ENCODE measurements at places on chromosomes 11 and 22. TPM values are rescaled to one million over a fixed set of nuclear protein-coding genes. Genes with fewer than 3 reads are reported as not detected.

Gene ZNRD2
- polyA plus RNA-seq: 2.3 TPM

Gene ASCL2
- polyA plus RNA-seq: 0.12 TPM

DNA sequence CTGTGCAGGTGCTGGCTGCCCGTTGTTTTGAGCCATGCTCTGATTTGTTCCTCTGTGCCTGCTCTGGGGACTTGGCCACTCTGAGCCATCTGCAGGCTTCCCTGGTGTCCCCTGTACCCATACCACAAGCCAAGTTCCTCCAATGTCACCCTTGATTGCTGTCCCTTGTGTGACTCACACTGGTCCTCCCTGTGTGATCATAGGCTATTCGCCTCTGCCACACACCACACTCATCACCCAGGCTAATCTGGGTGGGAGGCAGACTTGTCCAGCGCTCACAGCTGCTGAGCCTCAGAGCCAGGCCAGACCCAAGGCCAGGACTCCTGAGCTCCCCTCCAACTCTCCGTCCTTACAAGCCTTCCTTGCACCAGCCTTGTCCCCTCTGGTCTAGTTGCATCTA, 31.7 kb downstream of the IGF2 start:
- DNase-seq: no peak

DNA sequence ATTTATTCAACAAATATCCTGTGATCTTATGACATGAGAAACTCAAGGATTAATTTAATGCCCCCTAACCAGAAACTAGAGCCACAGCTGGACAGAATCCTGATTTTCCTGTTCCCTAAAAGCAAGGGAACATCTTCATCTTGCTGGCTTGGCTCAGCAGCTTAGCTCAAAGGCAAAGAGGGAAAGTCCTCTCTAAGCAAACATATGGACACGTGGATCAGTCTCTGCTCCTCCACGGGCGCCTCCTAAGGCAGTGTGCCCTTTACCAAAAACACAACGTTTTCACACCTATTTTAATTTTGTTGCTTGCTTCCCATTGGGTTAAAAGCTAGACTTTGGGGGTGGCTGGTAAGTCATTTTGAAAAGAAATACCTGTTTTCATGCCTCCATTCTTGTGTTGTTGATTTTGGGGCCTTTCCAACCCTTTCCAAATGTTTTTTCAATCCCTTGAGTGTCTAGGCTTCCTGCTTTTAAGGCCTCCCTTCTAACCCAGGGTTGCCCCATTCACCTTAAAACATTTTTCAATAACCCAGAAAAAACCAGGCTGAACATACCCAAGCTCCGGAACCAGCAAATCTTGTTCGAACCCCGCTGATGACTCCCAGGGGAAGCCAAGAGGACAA, 15.5 kb downstream of the SLC1A2 start:
- no peak for DNase-seq

DNA sequence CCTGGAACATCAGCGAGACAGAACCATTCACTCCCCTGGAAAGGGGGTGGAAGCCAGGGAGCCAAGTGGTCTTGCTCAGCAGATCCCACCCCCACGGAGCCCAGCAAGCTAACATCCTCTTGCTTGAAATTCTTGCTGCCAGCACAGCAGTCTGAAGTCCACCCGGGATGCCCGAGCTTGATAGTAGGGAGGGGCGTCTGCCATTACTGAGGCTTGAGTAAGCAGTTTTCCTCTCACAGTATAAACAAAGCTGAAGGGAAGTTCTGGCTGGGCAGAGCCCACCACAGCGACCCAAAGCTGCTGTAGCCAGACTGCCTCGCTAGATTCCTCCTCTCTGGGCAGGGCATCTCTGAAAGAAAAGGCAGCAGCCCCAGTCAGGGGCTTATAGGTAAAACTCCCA, 764.8 kb upstream of the LUZP2 start:
- no peak for DNase-seq

DNA sequence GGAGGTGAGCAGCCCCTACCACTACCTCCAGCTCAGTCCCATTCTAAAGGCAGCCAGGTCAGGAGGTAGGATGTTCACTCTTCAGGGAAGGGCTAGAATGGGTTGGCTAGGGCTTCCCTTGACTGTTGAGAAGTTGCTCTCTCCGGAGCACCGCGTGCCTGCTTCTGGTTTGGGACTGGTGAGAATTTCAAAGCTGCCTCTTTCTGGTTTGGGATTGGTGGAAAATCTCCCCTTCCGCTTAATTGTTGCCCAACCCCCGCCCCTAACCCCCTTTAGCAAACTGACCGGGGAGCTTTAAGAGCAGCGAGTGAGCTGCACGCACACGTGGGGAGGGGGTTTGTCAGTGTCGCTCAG, 686 bp downstream of the USP2 start:
- DNase-seq: no peak

DNA sequence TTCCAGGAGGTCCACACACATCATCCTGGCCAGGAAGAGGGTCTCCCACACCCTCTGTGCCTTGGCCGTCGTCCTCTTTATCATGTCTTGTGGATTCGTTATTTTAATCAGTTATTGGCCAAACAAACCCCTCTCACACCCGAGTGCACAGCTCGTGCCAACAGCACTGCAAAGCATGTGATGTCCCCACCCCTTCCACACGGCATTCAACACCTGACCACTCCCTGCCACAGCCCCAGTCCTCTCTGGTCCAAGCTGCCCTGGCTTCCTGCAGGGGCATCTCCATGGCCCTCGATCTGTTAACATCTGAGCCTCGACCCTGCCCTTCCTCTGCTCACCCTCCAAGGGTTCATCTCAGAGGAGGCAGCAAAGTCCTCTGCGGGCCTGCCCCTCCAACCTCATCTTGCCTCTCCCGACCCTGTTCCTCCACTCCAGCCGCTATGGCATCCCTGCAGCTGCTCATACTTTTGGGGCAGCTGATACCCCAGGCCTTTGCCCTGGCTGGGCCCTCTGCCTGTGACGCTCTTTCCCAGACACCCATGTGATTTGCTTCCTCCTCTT, 14.0 kb downstream of the MYEOV start:
- no peak for DNase-seq

DNA sequence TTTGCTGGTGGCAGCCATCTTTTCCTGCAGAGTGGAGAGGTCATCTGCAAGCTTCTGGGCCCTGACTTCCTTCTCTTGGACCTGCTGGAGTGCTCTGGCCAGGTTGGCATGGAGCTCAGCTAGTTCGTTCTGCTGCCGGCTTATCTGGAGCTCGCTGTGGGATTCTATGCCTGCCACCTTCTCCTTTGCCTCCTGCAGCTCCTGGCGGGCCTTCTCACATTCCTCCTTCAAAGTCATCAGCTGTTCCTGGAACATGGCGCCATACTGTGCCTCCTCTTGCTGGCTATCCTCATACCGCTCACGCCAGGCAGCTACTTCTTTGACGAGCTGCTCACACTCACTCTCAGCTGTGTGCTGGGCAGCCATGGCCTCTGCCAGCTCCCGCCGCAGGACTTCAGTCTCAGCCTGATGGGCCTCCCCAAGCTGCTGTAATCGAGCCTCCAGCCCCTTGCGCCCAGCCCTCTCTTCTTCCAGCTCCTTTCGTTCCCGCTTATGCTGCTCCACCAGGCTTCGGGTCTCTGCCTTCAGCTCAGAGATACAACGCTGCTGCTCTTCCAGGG, 16.1 kb downstream of the IL18BP start:
- DNase-seq: no peak

GRCh38 chr11:96008161-96008720, 84.3 kb upstream of the MTMR2 start:
- DNase-seq: no peak

DNA sequence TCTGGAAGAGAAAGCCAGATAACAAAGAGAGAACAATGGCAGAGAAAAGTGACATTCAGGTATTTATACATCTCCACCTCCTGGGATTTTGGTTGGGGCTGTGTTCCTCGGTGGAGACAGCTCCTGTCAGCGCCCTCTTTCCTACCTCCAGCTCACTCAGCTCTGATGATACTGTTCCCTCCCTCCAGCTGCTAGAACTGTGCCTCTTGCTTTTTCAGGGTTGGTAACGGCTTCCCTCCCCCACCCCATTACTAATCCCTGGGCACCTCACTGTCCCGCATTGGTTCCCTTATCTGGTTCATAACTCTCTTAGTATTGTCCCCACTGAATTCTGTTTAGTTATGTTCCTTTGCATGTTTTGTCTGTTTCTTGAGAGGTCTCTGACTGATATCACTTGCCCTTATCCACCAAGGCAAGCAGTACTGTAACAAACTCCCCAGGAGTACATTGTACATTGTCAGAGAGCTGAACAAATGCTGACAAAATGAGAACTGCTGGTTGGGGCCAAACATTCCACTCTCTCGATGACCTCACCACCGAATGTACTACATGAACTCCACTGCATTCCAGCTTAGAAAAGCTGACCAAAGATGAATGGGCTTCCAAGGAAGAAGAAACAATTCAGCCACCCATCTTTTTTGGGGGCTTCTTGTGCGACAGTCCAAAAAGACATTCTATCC, 5.7 kb upstream of the FBXO3 start:
- DNase-seq: no peak
